ENCODE measurements at places on chromosomes 3 and 15.

GRCh38 chr15:98794211-98794610 is 145.9 kb downstream of the IGF1R start:
- no peak for DNase-seq

GRCh38 chr3:176172492-176172891 is 1024.8 kb downstream of the TBL1XR1 start:
- no peak for DNase-seq

DNA sequence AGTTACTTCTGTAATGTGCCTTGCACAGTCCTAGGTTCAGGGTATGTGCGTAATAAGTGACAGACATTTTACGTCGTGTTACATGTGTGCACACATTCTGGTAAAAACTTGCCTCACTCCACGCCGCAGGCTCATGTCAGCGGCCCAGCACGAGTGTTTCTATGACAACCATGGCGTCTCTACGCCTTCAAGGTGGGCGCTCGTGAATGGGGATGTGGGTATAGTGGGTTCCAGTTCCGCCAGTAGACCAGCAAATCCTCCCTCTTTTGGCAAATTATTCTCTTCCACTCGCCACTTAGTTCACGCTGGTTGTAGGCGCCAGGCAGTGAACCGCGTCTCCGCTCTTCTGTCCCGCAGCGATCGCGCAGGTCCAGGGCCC is 40.3 kb downstream of the CHST14 start:
- DNase-seq, result peak; percentile 17

GRCh38 chr15:100783760-100784492 is 95.7 kb upstream of the ALDH1A3 start:
- DNase-seq, result no peak

DNA sequence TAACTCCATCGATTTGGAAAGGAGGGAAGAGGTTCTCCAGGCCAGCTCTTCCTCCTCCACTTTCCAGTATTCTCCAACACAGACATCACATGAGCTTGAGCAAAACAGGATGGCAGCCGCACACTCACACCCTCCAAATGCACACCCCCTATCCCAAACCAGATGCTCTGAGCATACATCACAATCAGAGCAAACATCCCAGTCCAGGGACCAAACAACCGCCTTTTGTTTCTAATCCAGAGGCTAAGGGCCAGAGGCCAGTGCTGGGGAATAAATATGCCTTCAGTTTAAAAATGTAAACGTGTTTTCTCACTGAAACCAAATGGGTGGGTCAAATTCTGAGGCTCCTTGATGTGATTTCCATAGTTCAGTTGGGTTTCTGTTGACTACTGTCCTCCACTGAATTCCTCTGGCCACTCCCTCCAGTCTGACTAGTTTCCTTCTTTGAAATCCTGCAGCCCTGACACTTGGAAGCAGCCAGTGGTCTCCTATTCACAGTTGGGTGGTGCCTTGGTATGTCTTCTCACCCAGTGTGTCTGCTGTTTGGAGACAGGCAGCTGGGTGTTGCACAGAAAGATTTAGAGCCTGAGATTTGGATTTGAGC is 19.2 kb upstream of the MFGE8 start:
- no peak for DNase-seq

- DNase-seq, result no peak
Observed at GRCh38 chr3:71436337-71436736, 147.2 kb downstream of the FOXP1 start.

DNA sequence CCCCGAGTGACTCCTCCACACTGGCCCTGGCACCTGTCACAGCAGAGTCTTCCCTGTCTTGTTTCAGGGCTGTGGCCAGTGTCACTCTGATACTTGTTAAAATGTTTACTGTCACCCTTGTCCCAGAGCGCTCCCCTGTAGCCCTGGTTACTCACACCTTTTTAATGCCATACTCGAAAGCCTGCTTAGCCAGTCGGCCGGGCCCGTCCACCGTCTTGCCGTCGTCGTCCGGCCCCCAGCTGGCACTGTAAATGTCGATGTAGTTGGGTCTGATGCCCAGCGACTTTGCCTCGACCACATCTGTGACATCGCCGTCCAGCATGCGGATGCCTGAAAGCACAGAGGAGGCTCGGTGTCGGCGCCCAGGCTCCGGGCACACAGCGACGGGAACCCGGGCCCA is 91.3 kb downstream of the PCSK6 start:
- DNase-seq, result no peak

- DNase-seq, result no peak
Observed at GRCh38 chr3:72141264-72141663, 356.3 kb upstream of the PROK2 start.

DNA sequence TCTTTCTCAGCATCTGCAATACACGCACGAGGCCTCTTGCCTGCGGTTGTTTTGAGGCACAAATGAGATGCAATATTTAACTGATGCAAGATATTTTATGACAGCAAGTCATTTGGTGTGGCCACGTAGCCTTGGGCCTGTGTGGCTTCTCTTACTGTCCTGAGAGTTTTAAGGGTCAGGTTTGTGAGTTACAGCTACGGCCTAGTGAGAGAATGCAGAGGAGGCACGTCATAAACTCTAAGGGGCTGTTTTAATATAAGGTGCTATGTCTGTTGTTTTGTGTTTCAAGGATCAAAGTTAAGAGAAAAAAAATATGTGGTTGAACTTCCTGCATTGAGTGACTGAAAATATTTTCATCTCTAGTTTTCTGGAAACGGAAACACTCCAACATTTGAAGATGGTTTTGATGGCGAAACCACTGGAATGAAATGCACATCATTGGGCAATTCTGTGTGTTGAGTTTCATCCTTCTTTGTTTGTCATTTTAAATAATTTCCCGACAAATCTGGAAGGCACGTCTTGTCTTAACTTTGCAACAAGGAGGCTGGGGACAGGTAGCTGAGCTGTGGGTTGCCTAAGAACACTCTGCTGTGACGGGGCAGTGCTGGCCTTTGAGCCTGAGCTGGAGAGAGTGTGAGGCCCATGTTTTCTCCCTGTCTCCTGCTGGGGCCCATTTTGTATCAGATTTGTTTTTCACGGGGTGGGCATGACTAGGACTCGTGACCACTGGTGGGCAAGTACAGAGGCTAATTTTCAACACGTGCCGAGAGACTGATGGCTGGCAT is 5.1 kb downstream of the APBA2 start:
- DNase-seq, result no peak

DNA sequence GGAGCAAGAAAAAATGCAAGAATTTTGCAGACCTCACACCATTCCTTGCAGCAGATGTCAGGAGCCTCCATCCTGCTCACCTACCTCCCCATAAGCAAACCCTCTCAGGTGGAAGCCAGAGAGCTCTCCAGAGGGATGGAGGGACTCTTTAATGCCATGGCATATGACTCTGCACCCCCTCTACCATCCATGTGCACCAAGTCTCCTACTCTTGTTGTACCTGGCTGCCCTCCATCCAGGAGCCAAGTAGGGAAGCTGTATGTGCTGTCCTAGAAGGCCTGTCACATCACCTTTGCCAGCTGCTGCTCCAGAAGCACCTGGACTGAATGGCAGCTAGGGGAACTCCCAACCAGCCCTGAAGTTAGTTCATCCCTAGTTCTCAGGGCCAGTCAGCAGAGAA is 38.5 kb upstream of the PRR20G start:
- DNase-seq, result no peak

GRCh38 chr3:58490860-58491501 is 915 bp upstream of the KCTD6 start:
- no peak for DNase-seq

- DNase-seq, result no peak
Observed at GRCh38 chr3:188927971-188928370, 243.8 kb upstream of the TPRG1 start.

DNA sequence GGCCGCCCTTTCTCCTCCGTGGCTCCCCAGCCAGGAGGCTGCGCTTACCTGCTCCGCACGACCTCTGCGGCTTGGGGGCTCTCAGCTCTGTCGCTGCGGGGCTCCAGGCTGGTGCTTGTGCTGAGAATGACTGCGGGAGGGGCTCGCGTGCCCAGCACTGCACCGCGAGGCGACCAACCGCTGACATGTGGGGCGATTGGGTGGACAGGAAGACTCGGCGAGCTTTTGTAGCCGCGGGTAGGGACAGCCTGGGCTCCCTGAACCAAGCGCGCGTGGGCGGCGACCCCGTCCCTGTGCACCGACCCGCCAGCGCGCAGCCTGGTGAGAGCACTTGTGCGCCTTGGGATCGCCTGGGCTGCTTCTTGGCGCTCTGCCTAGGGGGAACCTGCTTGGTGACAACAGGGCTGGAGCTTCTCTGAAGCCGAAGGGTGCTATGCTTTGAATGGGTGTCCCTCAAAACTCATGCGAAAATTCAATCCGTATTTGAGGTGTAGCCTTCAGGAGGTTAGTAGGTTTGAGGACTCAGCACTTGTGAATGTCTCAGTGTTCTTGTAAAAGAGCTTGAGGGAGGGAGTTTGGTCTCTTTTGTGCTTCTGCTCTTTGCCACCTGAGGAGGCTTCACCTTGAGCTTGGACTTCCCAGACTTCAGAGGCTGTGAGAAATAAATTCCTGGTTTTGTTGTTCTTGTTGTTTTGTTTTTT is 50.4 kb downstream of the IL12A start:
- DNase-seq, result no peak

- DNase-seq, result no peak
Observed at GRCh38 chr15:45276831-45277230, 24.8 kb downstream of the SLC28A2 start.

DNA sequence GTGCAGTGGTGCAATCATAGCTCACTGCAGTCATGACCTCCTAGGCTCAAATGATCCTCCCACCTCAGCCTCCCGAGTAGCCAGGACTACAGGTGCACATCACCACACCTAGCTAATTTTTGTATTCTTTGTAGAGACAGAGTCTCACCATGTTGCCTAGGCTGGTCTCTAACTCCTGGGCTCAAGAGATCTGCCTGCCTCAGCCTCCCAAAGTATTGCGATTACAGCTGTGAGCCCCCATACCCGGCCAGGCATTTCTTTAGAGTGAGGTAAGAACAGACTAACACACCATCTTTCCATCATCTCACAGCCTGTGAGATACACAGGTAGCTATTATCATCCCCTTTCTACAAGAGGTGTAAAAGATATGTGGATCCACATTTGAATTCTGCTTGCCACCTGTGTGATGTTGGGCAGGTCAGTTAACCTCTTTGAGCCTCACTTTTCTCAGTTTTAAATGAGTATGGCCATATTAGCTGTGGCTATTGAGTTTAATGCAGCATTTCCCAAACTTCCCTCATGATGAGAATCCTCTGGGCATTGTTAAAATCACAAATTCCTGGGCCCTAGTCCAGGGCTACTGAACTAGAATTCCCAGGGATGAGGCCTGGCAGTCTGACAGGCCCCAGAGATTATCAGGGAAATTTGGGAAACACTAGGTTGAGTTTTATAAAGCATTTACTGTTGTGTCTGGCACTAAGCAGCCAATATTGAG is 46.0 kb downstream of the ANP32A start:
- no peak for DNase-seq

- no peak for DNase-seq
Observed at GRCh38 chr3:15083252-15083651, 15.7 kb downstream of the RBSN start.

- no peak for DNase-seq
Observed at GRCh38 chr3:122167630-122168029, 15.8 kb upstream of the CASR start.

GRCh38 chr3:56998076-56998529 is 62.4 kb upstream of the SPATA12 start:
- no peak for DNase-seq

- no peak for DNase-seq
Observed at GRCh38 chr15:81043281-81043934, 42.7 kb downstream of the TLNRD1 start.

- DNase-seq, result no peak
Observed at GRCh38 chr3:139318431-139318816, 25.4 kb upstream of the MRPS22 start.

DNA sequence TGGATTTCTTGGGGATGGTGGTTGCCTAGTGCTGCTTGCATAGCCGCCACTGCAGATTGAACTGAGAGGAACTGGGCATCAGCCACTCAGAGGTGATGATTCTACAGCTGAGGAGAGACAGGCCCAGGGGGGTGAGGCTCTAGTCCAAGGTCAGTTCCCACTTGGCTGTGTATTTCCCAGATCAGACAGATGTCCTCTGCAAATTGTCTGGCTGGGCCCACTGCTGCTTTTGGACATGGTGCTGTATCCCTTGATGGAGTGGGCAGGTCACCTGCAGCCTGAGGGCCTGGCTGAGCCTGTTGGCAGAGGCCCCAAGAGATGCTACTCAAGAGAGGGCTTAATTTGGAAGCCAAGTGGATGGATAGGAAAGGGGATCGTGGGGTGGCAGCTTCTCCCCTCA is 124.5 kb upstream of the CTDSPL start:
- no peak for DNase-seq

DNA sequence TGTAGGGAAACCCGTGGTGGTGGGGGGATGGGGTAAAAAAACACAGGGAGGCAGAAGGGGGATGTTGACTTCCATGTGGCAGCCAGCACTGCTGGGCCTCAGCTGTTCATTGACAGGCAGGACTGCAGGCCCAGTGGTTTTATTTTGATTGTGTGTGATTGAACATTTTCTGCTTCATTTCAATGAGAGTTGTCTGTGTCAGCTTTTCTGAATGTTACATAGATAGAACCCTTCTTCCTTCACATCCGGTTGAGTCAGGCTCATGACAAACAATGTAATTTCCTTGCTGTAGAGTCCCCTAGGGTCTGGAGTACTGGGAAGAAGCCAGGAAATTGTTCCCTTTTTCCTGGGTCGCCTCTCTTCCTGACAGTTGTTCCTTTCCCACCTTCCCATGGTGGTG is 8.2 kb upstream of the RPP25 start:
- no peak for DNase-seq

DNA sequence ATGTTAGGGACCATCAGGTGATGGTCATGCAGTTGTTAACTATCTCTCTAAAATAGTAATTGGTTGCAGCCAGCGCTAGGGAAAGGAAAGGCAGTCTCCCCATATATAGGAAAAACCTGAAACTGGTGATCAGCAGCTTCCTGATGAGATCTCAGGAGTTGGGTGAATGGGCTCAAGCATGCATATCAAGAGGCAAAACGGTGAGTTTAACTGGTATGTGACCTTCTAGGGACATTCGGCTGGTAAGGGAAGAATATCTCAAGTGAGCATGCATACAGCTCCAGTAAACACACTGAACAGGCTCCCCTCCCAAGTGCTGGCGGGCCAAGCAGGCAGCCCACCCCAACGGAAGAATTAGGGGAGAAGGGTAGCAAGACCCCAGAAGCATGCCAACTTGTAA is 49.3 kb upstream of the ROBO2 start:
- DNase-seq, result no peak

- DNase-seq, result no peak
Observed at GRCh38 chr3:134126153-134126552, 96.4 kb upstream of the SLCO2A1 start.
